ENCODE measurements at places on chromosomes 6 and 20.

GRCh38 chr6:157198425-157199279 is 124.7 kb downstream of the TMEM242 start:
- DNase-seq: no peak

DNA sequence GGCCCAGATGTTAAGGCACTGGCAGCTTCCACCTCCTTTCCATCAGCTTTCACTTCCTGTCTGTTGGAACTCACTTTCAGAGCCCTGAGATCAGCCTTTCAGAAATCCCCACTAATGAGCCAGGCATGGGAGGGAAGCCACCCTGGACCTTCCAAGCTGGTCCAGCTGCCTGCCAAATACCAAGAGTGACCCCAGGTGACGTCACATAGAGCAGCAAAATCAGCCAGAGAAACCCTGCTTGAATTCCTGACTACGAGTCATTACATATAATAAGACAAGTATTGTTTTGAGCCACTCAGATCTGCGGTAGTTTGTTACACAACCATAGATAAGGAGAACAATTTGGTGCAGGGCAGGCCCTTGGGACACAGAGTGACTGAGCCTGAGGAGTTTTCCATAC is 556.0 kb upstream of the JAG1 start:
- no peak for DNase-seq

DNA sequence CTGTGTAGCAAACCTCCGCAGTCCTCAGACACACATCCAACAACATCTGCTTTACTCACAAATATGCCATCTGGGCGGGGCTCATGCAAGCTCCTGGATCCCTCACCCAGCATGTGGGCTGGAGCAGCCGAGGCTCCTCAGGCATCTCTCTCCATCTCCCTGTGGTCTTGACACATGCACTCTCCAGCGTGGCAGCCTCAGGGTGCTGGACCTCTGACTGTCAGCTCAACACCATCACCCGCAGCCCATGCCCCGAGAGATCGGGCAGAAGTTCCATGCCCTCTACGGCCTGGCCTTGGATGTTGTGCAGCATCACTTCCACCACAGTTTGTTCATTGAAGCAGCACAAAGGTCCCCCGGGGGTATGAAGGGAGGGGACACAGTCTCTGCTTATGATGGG is 32.6 kb upstream of the CD93 start:
- DNase-seq: no peak

DNA sequence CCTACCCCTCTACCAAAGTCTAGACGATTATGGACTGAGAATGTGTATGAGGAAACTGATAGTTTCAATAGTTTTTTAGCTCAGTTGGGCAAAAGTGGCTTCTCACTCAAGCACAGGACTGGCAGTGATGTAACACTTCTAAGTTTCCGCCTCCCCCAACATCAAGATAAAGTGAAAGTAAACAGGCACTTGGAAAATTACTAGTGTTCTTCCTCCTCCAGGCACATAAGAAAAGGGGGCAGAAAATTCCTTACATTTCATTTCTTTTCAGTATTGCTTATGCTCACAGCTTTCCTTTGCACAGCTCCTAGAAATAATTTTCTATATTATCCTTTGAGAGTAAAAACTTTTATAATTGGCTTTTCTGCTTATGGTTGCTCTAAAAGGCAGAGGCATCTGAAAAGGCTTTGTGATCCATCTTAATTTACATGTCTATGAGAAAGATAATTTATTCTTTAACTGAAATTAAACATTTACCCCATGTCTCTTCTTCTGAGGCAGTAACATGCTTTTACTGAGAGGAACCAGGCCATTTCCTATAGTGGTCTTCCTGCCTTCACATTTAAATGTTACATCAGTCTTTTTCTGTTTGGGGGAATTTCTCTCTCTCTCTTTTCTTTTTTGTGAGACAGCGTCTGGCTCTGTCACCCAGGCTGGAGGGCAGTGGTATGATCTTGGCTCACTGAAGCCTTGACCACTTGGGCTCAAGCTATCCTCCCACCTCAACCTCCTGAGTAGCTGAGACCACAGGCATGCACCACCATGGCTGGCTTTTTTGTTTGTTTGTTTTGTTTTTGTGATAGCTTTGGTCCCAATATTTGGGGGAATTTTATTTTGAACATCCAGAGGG is 65.0 kb upstream of the EEF1A1 start:
- peak; percentile 77 for DNase-seq

- no peak for DNase-seq
Observed at GRCh38 chr6:143750877-143751276, 73.1 kb downstream of the PHACTR2 start.

GRCh38 chr6:100518588-100518987 is 53.9 kb upstream of the SIM1 start:
- DNase-seq: no peak

GRCh38 chr6:138988469-138988834 is 399 bp upstream of the REPS1 start:
- DNase-seq: no peak

DNA sequence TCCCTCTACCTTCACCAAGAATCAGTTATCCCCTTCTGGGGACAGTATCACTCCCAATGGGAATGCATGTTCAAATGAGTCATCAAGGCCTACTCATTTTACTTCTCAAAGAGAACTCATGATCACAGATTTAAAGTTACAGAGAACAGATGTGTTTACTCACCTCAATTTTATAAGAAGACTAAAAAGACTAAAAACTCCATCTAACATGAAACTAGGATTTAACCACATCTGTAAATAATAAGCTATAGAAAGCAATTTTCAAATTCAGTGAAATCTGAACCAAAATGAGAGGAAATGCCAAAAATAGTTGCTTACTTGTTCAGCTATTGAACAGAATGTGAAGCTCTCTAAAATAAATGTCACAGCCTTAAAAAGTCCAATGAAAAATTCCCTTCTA is 300.1 kb upstream of the KCNQ5 start:
- DNase-seq: no peak

- DNase-seq: no peak
Observed at GRCh38 chr20:828987-829386, 4.5 kb upstream of the FAM110A start.

- no peak for DNase-seq
Observed at GRCh38 chr6:14273191-14273590, 155.6 kb downstream of the CD83 start.

DNA sequence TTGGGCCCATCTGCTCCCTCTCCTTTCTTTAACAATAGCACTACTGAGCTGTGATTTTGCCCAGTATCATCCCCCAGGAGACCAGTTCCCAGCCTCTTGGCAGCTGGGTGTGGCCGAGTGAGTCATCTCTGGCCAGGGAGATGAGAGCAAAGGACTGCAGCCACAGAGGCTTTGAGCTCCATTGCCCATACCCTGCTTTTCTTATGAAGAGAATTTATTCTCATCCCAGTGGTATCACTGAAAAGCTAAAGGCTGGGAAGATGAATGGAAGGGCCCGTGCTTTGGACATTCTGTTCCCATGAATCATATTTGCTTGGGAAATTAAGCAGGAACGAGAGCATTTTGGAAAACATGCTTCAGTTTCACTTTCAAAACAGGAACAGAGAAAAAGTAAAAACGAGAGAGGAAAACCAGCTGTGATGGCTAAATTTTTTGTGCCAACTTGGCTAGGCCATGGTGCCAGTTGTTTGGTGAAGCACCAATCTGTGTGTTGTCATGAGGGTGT is 14.9 kb downstream of the CST3 start:
- peak; percentile 41 for DNase-seq

DNA sequence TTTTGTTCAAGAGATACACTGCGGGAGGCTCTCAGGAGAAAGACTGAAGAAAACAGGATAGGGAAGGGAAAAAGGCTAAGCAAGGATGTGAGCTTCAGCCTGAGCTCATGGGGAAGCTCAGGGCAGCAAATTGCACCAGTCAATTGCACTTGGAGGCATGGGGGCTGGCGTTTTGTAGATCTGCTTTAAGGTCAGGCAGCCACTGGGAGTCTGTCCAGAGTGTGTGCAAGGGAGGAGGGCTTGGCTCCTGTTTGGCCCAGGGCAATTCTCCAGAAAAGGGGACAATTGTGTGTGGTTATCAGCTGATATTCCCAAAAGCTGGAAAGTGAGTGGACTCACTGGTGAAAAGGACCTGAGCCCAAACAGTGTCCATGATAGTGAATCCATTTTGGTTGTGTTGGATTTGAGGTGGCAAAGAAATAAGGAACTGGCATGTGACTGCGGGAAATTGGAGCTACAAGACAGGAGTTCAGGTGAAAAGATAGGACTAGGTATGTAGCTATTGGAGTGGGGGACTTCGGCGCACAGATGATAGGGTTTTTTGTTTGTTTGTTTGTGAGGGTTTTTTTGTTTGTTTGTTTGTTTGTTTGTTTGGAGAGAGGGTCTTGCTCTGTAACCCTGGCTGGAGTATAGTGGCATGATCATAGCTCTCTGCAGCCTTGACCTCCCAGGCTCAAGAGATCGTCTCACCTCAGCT is 22.3 kb upstream of the IER3 start:
- DNase-seq: no peak

DNA sequence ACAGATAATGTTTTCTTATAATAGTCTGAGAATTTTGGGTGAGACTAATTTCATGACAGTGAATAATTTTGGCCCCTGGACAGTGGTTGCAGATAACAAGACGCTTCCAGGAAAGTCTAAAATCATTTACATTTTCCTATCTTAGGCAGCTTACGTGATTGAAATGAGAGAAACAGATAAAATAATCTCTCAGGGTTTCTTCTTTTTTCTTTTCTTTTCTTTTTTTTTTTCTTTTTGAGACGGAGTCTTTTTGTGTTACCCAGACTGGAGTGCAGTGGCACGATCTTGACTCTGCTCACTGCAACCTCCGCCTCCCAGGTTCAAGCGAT is 4.2 kb upstream of the SERPINB1 start:
- no peak for DNase-seq

- DNase-seq: no peak
Observed at GRCh38 chr6:56230976-56231566, 16.3 kb downstream of the COL21A1 start.

DNA sequence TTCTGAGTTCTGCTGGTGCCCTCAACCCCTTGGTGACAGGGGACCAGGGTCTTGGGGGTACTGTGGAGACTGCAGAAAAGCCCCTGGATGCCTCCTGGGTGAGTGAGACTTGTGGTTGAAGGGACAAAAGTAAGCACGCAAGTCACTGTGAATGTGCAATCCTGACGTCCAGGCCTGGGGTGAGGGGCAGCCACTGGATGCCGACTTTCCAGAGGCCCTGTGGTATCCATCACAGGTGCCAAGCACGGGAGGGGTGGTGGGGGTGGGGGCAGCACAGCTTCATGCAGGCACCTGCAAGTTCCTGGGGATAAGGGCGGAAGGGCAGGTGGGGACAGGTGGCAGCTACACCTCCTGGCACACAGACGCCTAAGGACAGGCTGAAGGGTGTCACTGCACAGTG is 20.1 kb upstream of the UBE2V1 start:
- no peak for DNase-seq

GRCh38 chr6:151399679-151400078 is 8.3 kb upstream of the ZBTB2 start:
- DNase-seq: no peak

DNA sequence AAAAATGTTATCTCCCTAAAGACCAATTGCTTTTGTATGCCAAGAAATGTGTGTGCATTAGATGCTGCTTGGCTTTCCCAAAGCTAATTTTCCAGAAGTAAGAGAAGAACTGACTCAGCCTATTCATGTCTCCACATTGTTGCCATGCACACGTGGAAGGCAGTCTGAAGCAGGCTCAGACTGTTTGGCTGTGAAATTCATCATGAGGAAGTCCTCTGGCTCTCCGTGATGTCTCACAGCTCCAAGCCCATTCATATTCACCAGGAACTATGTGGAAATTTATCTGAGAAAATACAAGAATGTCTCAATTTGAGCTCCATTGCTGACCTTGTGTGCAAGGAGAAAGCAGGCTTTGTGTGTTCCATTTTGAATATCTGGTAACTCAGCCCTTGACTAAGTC is 1022.2 kb upstream of the GJE1 start:
- DNase-seq: no peak

DNA sequence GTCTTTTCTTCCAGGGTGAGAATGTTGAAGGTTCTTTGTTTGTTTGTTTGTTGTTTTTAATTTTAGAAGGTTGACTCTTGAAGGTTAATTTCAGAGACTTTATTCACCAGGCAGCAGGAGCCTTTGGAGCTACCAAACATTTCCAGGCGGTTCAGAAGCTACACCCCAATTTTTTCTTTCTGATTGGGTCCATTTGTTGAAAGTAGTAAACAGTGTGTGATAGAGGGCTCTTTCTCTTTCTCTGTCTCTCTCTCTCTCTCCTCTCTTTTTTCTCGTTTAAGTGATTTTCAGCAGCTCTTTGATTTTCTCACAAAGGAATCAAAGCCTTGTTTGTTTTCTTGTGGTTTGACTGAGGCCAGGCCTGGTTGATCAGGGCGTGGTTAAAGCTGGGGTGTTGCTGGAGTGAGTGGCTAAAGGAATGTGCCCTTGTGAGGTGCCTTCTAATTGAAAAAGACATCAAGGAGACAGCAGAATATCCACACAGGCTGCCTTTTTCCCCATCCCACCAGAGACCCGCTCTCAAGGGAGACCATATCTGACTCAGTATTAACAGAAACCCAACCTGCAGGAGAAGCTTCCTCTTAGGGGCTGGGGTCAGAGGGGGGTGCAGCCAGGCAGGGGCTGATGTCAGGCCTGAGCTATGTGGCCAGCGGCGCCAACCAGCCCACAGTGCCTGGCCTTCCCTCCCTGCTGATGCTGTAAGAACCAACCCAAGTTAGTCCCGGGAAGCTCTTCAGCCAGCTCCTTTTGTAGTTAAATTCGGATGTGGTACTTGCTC is 40.4 kb upstream of the NAA20 start:
- no peak for DNase-seq

GRCh38 chr6:157232161-157232895 is 91.0 kb downstream of the TMEM242 start:
- DNase-seq: no peak

DNA sequence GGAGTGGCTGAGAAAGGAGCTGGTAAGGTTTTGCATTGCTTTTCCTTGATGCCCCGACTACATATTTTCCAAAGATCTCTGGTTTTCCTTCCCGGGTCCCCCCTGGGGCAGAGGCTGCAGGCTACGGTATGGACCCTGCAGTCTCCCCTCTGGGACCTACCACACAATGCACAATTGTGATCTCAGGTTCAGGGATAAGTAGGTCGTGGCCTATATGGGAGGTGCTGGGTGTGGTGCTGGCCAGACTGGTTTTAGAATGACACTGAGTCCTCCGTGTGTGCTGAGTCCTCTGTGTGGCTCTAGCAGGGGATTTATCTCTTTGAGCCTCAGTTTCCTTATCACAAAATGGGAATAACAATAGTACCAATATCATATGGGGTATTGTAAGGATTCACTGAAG is 376 bp downstream of the C20orf202 start:
- DNase-seq: no peak

GRCh38 chr6:9982215-9982614 is 432.7 kb downstream of the TFAP2A start:
- DNase-seq: no peak
